ENCODE measurements at places on chromosomes 3 and 15.

- no peak for DNase-seq
These were observed 56.2 kb upstream of the SPATA12 start for GRCh38 chr3:57004229-57004628.

DNA sequence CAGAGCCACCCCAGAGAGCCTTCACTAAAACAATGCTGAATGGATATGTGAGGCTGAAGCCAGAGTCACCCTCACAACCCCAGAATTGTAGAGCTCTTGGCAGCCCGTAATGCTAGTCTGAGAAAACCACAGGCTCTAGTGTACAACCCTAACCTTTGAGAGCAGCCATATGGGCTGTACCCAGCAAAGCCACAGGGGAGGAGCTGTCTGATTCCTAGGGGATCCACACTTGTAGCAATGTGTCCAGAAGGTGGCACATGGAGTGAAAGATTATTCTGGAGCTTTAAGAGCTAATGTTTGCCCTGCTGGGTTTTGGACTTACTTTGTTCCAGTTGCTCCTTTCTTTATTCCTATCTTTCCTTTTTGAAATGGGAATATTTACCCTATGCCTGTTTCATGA lies 626.8 kb downstream of the GRM7 start:
- no peak for DNase-seq

GRCh38 chr3:46997453-46998091 lies 18.1 kb downstream of the NBEAL2 start:
- no peak for DNase-seq

GRCh38 chr3:22922317-22922716 lies 280.8 kb upstream of the UBE2E2 start:
- no peak for DNase-seq

GRCh38 chr15:25183581-25184251 lies 228.9 kb downstream of the SNRPN start:
- DNase-seq: no peak

DNA sequence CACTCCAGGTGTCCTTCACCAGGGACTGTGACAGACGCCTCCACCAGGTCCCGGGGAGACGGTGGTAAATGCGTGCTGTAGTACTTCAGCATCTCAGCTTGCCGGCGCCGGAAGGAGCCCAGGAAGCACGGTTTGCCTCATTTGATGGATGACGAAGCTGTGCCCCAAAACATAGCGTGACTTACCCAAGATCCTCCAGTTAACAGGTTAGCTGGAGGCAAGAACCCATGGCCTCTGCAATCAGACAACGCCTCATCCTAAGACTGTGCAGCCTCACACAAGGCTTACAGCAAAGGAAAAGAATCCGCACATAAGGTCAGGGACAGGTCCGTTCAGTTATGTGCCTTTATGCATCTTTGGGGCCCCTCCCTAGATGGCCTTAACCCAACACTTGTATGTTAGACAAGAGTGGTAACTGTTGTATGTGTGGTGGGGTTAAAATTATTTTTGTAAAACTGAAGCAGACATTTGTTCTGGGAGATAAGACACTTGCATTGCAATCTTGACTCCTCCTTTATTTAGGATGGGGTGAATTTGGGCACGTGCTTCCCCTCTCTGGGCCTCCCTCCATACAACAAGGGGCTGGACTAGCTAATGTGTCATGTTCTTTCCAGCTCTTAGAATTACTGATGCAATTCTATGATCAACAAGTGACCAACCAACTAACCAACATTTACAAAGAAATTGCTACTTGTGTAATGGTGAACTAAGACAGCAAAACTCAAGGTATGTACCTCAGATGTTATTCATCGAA lies 39.4 kb downstream of the VGLL4 start:
- no peak for DNase-seq

DNA sequence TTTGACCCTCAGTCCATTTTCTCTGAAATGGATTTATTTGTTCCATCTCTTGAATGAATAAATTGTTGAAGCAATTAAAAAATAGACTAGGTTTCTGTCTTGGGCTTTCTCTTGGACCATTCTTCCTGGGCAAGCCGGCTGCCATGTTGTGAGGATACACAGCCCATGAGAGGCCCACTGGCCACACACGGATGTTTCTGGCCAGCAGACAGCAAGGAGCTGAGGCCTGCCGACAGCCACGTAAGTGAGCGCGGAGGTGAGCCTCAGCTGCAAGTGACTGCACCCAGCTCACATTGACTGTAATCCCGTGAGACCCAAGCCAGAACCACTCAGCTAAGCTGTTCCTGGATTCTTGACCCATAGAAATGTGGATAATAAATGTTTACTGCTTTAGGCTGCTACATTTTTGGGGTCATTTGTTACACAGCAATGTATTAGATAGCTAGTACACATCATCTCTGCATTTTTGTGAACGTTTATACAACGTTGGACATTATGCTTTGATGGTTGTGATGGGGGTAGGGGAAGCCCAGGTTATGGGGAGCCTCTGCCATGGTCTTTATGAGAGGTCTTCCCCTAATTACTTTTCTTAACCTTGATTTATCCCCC lies 22.8 kb downstream of the IDH3A start:
- no peak for DNase-seq

- no peak for DNase-seq
These were observed 204.5 kb downstream of the ARRDC4 start for GRCh38 chr15:98164986-98165385.

GRCh38 chr15:39461536-39462130 lies 119.2 kb upstream of the THBS1 start:
- DNase-seq: no peak

DNA sequence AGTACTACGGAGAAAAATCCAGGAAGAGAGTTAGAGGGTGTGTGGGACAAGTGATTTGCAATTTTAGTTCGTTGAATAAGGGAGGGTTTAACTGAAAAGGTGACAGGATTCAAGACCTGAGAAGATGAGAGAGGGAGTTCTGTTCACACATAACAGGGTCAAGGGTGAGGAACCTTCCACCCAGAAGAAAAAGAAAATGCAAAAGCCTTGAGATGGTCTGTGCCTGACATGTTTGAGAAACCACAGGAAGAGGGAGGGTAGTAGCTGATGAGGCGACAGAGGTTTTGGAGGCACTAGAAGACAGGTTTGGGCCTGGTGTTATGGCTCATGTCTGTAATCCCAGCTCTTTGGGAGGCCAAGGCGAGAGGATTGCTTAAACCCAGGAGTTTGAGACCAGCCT lies 591 bp upstream of the SLC25A20 start:
- DNase-seq: no peak

DNA sequence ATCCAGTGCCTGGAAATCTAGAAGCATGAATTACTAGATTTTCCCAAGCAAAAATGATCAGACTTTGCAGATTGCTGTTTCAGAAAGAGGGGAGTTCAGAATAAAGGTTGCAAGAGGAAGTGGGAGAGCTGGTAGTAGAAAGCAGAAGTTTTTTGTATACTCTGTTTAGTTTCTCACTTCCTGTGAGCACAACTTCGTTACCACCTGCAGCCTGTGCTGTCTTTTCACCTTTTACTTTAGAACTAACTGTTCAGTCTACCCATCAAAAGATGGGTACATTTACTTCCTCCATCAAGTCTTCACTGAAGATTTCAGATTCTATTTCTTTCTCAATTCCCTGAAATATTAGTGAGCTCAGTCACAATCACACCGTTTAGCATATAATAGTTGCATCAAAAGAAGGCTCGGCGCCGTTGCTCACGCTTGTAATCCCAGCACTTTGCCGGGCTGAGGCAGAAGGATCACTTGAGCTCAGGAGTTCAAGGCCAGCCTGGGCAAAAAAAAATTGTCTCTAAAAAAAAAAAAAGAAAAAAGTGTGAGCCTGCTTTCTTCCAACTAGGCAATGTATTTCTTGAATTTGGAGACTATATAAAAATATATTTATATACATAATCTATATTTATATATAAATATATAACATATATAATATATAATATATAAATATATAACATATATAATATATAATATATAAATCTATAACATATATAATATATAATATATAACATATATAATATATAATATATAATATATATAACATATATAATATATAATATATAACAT lies 1.8 kb upstream of the CEP97 start:
- DNase-seq: no peak

GRCh38 chr3:177068967-177069366 lies 128.3 kb downstream of the TBL1XR1 start:
- DNase-seq: no peak

DNA sequence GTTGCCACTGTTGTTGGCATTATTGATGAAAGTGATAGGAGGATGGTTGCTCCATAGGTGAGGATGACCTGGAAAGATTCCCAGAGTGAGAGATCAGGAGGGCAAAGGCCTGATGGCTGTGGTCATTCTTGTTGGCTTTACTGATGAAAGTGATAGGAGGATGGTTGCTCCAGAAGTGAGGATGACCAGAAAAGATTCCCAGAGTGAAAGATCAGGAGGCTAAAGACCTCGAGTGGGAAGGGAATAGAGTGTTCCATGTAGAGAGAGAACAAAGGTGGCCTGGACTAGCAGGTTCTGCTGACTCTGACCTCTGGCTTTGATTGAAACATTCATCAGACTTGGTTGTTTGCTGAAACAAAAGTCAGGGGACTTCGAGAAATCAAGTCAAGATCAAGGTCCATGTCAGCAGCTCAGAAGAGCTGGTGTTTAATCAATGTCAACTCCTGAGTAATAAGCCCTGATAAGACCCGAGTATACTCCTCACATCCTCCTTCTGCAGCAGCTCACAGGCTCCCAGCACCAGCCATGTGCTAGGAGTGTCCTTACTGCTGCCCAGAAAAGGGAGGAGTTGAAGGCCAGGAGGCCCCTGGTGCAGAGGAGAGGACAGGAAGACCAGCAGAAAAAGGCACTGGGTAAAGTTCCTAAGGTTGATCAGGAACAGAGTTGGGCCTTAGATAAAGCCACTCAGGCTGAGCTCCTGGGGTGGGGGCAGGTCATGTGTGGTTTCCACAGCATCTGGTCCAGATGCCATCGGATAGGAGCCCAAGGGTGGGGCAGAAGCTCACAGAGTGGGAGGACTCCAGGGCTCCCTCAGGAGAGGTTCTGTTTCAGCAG lies 19.9 kb downstream of the CYP8B1 start:
- DNase-seq: no peak

- no peak for DNase-seq
These were observed 75.9 kb upstream of the ATP2B2 start for GRCh38 chr3:10581251-10581650.

DNA sequence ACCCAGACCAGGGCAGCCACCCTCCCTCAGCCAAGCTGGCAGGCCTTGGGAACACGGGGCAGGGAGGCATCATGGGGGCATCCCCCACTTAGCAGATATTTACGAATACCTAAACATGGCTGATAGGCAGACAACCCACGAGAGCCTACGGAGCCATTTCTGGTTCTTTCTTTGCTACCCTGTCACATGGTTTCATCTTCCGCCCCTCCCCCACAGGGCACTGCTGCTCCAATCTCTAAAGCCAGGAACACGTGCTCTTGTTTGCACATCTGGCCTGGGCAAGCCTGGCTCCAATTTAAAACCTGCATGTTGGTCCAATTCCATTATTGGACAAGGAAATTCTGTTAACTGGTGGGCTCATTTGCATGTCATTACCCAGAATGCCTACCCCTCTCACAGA lies 447.4 kb upstream of the NR2F2 start:
- no peak for DNase-seq

GRCh38 chr15:90744759-90745402 lies 27.7 kb downstream of the BLM start:
- DNase-seq: no peak

Measured in activated T-helper 9 cell treated with anti-CD3 and anti-CD28 coated beads, Interleukin-2, amount 50 U/mL, for 16 hours (primary cell).